Stimulated activated CD4-positive, alpha-beta T cell treated with anti-CD3 and anti-CD28 coated beads, Interleukin-15, amount 100 ng/mL, for 1 hour (primary cell): ENCODE measurements at places on chromosomes 5 and 9.

- DNase-seq, result no peak
These were observed 134.9 kb upstream of the ADCY2 start for GRCh38 chr5:7261049-7261448.

DNA sequence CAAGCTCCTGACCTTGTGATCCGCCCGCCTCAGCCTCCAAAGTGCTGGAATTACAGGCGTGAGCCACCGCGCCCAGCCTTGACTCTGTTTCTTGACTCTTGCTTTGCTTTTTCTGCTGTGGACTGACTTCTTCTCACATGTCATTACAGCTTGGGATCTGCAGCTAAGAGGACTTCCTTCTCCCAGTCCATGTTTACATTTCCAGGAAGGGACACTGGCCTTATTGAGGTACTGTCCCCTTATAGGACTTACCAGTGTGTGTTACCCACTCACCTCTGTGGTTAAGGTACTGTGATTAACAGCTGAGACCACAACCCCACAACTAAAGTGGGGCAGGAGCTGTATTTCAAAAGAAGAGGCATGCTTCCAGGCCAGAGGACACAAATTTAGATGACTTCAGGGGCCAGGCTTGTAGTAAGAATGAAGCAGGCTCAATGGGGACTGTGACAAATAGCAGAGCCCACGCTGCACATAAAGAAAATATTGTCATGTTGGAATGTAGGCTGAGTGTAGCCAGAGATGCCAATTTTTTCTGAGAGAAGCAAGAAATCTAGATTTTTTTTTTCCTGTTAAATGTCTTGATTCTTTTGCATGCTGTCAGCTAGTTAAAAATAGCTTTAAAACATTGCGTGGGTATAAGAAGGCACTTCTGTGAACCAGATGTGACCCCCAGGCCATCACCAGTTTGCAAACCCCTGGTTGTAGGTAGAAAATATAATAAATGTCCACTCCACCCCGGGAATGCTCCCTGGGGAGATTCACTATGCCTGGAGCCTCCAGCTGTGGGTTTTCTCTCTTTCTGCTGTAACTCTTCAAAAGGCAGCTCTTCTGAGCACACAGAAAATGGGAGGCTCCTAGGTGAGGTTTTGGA is 75.0 kb downstream of the PTPDC1 start:
- no peak for DNase-seq

DNA sequence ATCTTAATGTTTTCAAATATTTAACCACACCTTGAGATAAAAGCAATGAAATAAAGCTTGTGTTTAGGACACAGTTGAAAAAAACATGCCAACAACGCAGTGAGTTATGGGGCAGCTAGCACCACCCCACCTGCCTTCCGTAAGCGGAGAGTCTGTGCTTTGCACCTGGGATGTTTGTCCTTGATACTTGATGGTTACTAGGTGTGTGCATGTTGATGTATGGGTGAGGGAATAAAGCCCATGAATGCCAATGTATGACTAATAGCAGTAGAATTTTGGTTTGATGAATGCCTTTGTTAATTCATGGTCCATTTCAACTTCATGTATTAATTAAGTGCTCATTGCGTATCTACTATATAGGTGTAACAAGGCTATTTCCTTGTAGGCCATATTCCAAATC is 74.0 kb downstream of the PCSK5 start:
- no peak for DNase-seq

GRCh38 chr9:21789541-21790037 is 12.8 kb upstream of the MTAP start:
- DNase-seq, result no peak
